ENCODE measurements at places on chromosomes 11 and 22.

DNA sequence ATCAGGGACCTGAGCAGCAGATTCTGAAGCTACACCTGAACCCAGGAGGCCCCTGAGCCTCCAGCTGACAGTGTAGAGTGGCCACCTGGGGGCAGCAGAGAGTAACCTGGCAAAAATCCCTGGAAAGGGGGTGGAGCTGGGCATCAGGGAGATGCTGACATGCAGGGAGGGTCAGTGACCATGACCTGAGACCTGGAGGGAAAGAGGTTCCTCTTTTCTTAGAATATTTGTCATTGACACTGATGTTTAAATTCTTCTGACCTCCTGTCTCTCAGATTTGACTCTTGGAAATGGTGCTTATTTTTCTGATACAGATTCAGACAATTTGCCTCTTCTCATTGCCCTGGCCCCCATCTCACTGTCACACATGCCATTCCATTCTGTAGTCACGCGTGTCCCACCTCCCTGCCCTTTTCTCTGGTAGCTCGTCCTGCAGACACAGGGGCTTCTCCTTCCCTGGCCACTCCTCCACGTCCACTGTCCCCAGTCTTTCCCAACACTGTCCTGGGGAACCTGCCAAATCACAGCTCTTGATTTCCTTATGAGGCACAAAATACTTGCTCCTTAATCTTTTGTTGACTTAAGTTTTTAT, 117.2 kb upstream of the IGLL5 start:
- no peak for DNase-seq

DNA sequence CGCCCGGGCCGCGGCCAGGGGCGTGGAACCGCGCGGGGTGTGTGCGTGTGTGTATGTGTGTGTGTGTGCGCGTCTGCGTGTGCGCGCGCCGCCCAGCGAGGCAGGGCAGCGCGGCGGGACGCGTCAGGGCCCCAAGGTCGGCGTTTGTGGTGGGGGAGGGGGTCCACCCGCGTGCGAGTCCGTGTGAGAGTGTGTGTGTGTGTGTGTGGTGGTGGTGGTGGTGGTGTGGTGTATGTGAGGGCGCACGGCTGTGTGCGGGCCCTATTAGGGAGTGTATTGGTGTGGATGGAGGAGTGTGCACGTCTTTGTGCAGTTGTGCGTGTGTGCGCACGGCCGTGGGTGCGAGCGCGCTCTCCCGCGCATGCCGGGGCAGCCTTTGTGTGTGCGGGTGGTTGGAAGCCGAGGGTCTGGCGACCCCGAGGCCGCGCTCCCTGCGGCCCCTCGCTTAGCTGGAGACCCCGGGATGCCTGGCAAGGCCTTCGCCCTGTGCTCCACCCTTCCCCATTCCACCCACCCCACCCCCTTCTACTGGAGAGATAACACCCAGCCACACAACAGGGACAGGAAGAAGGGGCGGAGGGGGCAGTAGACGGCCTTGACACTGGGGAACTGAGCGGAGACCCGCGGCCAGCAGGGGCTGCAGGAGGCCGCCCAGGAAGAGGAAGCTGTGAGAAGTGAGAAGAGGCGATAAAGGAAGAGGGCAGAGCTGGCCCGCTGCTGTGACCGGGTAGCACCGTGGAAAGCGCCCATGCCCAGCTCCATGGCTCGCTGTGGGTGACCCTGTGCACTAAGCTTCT, 528 bp upstream of the ARRB1 start:
- DNase-seq: no peak

DNA sequence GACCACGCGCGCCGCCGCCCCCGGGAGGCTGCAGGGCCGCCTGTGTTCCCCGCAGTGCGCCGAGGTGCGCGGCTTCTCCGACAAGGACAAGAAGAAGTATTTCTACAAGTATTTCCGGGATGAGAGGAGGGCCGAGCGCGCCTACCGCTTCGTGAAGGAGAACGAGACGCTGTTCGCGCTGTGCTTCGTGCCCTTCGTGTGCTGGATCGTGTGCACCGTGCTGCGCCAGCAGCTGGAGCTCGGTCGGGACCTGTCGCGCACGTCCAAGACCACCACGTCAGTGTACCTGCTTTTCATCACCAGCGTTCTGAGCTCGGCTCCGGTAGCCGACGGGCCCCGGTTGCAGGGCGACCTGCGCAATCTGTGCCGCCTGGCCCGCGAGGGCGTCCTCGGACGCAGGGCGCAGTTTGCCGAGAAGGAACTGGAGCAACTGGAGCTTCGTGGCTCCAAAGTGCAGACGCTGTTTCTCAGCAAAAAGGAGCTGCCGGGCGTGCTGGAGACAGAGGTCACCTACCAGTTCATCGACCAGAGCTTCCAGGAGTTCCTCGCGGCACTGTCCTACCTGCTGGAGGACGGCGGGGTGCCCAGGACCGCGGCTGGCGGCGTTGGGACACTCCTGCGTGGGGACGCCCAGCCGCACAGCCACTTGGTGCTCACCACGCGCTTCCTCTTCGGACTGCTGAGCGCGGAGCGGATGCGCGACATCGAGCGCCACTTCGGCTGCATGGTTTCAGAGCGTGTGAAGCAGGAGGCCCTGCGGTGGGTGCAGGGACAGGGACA, 2.7 kb downstream of the NLRP6 start:
- no peak for DNase-seq

- DNase-seq: no peak
Observed at GRCh38 chr11:49505231-49505630, 296.8 kb upstream of the FOLH1 start.

GRCh38 chr11:79472819-79473529, 32.1 kb upstream of the TENM4 start:
- no peak for DNase-seq

GRCh38 chr11:34356913-34357700, 703 bp downstream of the ABTB2 start:
- no peak for DNase-seq

DNA sequence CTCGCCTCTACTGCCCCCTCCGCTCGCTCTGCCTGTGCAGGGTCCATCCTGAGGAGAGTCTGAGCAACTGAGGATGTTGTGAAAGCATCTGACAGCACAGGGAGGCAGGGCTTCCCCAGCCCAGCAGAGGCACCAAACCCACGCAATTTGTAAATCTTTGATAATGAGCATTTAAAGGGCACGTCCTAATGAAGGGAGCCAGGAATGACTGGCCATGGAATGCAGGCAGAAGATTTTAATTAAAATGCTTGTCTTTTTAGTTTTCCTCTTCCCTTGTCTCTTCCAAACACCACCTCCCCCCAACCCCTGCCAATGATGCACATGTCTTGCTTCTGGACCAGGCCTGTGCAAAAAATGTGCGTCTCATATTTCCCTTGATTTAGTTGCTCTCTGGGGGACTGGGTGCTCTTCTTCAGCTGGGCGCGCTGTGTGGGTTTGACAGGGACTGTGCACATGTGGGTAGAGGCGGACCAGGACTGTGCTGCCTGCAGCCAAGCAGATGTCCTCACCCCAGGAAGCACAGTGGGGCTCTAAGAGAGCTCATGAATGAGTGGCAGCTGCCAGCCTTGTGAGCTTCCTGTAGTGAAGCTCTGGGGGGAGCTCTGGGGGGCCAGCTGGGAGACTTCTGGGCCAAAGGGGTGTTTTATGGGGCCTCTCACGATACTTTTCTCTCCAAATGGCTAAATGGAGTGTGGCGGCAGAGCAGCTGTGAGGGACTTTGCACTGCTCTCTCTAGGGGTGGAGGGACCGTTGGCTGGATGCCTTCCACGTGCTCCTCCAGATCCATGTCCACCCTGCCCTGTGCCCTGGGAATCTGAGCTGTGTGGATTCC, 273.5 kb downstream of the ST3GAL4 start:
- DNase-seq: no peak

- no peak for DNase-seq
Observed at GRCh38 chr11:44604171-44604581, 38.7 kb downstream of the CD82 start.

Data from stimulated activated CD8-positive, alpha-beta memory T cell treated with anti-CD3 and anti-CD28 coated beads, Interleukin-7, amount 100 ng/mL, for 1 hour (primary cell).